ENCODE measurements at places on chromosomes 1 and 21. TPM values are rescaled to one million over a fixed set of nuclear protein-coding genes. Genes with fewer than 3 reads are reported as not detected.

DNA sequence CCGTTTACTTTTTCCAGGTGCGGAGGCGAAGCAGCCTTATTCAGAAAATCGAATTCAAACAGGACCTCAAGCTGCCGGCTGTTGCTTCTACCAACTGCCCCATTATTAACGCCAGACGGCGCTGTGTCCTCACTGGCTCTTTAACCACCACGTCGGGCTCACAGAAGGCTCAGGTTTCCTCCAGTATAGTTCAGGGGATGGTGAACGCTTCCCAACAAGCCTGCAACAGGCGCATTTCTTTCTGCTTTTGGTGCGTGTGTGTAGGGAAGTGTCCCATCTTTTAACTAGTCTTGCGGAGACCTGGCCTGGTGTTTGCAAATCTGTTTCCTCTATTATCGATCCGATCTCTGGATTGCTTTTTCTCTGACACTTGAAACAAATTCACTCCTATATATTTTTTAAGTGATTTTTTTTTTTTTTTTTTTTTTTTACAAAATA is 791 bp upstream of the STUM start:
- DNase-seq = peak; percentile 88

DNA sequence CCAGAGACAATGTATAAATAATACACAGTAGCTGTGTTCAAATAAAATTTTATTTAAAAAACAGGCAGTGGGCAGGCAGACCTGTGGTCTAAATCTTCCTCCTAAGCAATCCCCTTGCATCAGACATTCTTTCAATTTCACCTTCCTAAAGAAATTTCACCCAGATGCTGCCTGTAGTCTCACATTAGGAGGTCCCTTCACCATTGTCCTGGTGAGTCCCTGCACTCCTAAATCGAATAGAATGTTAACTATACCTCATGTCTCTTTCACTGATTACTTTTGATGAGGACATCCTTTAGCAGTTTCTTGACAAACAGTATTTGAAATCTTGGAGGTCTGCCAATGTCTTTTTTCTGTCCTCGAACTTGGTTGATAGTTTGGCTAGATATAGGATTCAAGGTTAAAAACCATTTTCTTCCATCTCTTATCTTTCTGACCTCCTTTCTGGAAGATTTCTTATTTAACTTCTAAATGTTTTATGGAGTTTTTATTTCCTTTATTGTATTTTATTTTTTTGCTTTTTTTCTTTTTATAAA is 77.5 kb downstream of the LPGAT1 start:
- DNase-seq = no peak

- DNase-seq = no peak
Observed at GRCh38 chr21:40472013-40472412, 374.9 kb downstream of the DSCAM start.

DNA sequence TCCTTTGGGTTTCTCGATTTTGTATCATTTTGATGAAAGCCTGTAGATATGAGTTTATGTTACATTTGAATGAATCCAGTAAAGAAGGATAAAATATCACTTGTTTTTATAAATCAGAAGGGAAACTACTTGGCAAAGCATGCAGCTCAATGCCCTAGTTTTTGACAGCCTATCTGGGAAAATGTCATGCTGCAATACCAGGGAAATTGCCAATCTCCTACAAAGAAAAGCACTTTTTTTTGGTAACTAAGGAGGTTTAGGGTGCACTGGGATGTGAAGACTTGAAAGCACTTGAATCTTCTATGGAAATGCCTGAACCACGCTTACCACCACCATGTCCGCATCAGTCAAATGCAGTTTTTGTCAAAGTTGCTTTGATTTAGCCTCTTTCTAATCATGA is 446.9 kb upstream of the LRRC7 start:
- no peak for DNase-seq

DNA sequence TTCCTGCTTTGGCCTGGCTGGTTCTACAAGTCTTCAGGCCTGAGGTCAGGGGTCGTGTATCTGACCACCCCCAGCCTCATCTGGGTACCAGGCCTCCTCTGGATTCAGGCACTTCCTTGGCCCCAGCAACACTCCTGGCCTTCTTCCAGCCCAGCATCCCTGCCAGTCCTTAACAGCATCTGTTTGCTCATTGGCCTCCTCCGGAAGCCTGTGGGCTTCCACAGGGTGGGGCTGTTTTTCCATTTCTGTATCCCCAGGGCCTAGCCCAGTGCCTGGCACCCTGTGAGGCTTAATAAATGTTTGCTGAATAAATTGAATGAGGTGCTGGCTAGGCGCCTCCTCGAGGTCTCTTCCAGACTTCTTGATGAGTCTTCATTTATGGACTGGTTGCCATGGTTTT is 21.5 kb upstream of the GPR37L1 start:
- no peak for DNase-seq

SPRR2E gene
- total RNA-seq = not detected

MRPS15 gene
- 25.0 TPM for total RNA-seq

- DNase-seq = no peak
Observed at GRCh38 chr1:111750856-111751255, 4.8 kb upstream of the DDX20 start.
